ENCODE measurements at places on chromosomes 16 and 17.

DNA sequence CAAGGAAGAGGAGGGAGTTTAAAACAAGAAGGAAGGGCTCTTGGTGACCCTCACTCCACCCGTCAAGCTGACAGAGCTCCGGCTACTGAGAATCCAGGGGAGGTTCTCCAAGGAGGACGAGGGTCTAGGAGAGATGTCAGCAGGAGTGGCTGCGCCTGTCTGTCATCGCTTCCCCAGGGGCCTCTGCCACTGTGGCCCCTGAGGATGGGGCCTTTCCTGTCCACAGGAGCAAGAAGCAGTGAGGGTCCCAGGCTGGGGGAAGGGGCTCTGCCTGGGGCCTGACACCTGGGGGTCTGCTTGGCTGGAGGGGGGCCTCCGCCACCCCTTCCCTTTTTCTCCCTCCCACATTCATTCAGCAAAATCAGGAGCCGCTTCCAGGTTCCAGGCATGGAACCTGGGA lies 66.5 kb upstream of the TNRC6C start:
- no peak for DNase-seq

DNA sequence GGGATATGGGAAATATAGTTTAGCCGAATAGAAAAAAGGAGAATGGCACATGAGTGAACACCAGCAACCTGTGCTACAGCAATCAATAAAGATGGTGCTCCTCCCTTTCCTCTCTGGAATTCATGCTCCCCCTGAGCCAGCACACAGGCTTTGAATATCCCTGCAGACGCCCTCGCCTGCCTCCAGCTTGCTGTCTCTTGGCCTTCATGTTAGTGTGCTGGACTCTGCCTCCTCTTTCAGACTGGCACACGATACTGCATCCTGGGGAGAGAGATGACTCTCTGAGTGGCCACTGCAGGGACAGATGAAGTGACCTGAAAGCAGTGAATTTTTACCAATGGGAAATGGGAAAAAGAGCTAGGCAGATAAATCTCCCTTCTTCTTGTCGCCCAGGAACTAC lies 498.6 kb upstream of the SALL1 start:
- no peak for DNase-seq

GRCh38 chr17:11720816-11721215 lies 122.5 kb downstream of the DNAH9 start:
- DNase-seq: no peak

DNA sequence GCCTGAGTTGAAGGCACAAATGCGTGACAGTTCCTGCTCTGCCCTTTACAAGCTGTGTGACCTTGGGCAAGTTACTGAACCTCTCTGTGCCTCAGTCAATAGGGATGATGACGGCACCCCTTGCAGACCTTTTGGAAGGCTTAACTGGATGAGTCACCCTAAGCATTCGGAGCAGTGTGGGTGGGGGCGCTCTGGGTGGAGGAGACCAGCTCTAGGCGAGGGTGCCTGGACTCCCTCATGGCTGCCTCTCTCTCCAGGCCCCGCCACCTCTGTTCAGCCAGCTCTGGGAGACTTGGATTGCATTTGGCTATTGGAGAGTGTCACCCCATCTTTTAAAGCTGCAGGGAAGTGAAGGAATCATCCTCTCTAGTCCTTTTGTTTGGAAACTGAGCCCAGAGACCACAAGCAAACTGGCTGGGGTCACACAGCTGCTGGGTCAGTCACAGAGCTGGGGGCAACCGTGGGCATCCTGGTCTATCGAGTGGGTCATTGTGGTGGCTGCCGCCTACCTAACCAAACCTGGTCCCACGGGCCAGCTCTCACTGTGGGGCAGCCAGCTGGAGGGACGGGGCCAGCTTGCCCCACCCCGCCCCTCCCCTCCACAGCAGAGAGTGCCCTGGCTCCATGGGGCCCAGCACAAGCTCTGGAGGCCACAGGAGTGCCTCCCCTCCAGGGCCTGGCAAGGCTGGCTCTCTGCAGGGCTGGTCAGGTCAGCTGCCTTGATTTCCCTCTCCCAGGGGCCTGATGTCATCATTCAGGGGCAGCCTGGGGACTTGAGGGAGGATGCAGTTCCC lies 20.2 kb upstream of the GSE1 start:
- DNase-seq: no peak

DNA sequence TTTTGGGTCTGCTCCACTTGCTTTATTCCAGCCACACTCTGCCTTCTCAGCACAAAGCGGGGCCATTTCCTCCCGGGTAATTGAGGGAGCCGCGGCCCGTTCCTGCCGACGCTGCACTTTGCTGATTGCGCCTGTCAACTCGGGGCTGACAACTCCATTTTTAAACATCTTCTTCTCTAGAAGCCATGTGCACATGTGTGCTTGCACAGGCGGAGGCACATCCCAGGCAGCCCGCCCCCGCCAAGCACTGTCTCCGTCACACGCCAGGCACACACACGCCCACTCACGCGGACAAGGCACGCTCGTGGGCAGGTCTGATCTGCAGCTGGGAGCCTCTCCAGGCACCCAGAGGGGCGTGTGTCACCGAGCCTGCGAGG lies 63.2 kb downstream of the ENGASE start:
- DNase-seq: no peak

- DNase-seq: no peak
These were observed 50.7 kb downstream of the ADCY7 start for GRCh38 chr16:50316848-50317630.

DNA sequence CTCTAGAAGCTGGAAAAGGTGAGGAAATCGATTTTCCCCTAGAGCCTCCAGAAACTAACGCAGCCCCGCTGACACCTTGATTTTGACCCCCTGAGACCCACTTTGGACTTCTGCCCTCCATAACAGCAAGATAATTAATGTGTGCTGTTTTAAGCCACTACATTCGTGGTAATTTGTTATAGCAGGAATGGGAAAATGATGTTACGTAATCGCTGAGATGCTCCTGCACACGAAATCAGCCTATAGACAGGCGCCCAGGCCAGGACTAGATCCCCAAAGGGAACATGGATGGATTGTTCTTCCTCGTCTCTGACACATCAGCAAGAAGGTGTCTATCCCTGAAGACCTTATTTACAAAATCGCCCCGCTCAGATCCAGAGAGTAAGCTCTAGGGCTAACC lies 1.4 kb upstream of the MYOCD start:
- DNase-seq: no peak

DNA sequence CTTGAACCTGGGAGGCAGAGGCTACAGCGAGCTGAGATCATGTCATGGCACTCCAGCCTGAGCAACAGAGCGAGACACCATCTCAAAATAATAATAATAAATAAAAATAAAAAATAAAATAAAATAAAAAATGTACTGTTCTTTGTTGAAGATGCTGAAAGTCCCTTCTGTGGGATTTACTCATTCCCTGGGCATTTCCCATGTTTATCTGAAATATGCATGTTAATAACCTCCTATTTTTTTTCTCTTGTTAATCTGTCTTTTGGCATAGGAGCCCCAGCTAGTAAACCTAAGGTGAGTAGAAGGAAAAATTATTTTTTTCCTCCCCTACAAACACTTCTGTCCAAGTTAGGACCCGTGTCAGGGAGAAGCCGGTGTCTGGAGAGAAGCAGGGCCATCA lies 34.4 kb downstream of the TMEM92 start:
- no peak for DNase-seq

DNA sequence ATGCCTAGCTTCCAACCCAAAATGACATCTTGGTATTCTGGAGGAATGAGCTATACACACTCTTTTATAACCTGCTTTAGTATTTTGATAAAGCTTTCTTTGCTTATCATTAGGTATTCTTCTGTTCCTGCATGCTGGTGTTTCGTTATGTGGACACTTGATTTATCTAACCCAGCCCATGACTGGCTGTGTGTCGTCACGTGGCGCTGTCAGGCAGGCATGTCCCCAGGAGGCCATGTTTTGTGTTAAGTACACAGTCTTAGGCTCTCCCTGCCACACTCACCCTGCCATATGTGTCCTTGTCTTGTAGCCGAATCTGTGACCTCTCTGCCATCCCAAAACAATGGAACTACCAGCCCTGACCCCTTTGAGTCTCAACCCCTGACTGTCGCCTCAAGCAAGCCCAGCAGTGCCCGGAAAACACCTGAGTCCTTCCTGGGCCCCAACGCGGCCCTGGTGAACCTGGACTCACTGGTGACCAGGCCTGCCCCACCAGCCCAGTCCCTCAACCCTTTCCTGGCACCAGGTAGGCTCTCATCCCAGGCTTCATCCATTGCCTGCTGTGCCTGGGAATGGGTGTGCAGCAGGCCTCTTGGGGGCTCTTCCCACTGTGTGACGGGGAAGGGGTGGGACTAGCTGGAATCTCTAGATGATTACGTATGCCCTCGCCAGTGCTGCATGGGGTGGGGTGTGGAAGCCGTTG lies 30.8 kb downstream of the B9D1 start:
- no peak for DNase-seq

GRCh38 chr17:74904687-74905409 lies 11.4 kb upstream of the FADS6 start:
- DNase-seq: no peak

- DNase-seq: no peak
These were observed 56.9 kb upstream of the ACSF3 start for GRCh38 chr16:89036776-89037175.

DNA sequence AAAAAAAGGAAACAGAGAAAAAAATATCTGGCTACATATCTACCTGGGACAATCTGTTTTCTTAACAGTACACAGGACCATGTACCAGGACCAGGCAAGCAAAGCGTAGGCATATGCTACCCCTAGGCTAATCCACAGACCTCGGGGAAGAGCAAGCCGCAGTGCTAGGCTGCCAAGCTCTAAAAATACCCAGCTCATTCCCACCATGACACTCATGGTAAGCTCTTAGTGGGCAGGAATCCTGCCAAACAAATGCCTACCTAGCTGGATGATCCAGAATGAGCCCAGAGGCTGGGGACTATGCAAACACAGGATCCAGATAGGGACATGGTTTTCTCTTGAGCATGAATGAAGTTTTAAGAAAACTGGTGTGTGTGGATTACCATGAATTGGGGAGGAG lies 95.6 kb downstream of the GRIN2A start:
- no peak for DNase-seq

DNA sequence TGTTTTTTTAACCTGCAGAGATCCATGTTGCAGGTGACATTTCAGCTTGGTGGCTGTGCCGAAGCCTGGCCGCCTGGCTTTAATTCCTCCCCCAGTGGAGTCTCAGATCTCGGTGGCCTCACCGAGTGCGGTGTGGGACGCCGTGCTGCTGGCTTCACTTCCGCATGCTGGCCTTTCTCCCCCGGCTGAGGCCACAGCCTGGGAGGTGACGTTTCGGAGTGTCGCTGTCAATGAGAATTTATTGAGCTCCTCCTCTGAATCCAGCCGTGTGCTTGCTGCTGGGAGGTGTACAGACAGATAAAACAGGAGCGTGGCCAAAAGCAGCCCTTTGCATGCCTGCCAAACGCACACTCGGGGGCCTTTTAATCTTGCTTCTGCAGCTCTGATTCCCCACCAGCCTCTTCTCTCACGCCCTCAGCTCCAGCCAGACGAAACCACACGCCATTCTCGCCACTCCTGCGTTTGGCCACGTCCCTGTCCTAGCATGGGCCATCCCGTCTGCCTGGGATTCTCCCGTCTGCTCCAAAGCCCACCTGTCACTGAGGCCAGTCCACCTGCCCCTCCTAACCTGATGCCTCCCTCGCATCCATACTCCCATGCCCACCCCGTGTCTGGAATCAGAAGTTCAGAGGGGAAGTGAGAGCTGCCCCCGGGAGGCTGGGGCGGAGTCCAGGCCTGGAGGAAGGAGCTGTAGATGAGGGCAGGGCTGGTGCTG lies 3.6 kb downstream of the GSE1 start:
- no peak for DNase-seq

DNA sequence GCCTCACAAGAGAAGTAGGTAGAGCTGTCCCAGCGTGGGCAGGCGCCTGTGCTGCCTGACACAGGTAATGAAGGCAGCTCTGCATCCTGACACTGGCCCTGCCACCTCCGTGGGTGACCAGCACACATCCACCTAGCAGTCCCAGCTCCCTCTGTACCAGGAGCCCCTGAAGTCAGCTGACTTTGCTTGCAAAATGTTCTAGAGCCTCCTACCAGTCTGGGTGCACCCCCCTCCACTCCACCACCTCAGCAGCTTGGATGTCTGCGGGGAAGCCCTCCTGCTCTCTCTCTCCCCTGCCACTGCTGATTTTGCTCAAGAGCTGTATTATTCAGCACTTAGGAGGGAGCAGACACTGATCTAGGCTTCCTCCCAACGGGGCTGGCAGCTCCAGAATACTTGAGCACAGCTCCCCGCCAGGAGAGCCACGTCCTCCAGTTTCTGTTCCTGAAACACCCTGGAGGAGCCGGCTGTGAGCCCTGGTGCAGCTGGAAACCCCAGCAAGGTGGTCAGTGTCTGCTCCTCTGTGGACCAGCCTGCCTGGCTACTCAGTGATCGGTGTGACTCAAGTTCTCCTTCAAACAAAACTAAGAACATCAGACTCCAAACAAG lies 1.0 kb downstream of the RNF166 start:
- peak; percentile 40 for DNase-seq

- DNase-seq: peak; percentile 1
These were observed 24.2 kb downstream of the GRB7 start for GRCh38 chr17:39761861-39762496.

GRCh38 chr17:82018152-82018988 lies 4.3 kb downstream of the CENPX start:
- DNase-seq: no peak

GRCh38 chr16:12965274-12965804 lies 63.9 kb downstream of the SHISA9 start:
- no peak for DNase-seq

DNA sequence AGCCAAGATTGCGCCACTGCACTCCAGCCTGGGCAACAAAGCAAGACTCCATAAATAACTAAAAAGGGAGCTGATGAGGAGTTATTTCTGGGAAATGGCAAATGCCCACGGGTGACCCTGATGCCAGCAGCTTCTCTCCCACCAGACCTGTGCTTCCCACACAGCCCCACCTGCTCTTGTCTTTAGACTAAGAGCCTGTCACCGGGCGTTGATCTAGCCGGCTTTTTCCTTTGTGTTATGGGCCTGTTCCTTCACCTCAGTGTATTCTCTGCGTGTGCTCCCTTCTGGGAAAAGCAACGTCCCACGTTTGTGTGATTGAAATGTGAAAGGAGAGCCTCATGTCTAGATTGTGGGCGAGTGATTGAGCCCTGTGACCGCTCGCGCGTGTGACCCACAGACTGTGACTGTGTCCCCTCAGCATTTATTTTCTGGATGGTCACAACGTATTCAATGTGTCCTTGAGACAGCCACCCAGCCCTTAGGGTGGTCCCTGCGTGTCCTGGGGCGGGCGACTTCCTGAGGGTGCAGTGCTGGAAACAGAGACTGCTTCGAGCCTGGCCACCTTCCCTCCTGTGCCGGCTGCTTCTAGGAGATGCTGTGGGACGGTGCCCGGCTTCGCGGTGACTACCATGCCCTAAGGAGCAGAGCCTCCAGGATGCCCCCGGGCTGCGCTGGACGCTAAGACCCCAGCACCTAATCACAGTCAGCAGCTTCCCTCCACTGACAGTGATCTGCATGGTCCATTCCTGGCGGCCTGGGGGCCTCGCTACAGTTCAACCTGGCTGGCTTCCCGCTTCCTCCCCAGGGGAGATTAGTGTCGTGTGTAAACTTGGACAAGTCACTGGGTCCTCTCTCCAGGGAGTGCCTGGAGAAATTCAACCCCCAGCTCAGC lies 7.8 kb upstream of the RNPS1 start:
- DNase-seq: no peak

GRCh38 chr17:77424585-77425344 lies 284.0 kb downstream of the SEC14L1 start:
- no peak for DNase-seq

Data from activated gamma-delta T cell treated with Interleukin-2 at 50 U/mL for 16 hours (primary cell).